ENCODE measurements at places on chromosomes 2 and 18.
A peak's percentile ranks its signal among the peaks of the same experiment; 100 is the strongest.

DNA sequence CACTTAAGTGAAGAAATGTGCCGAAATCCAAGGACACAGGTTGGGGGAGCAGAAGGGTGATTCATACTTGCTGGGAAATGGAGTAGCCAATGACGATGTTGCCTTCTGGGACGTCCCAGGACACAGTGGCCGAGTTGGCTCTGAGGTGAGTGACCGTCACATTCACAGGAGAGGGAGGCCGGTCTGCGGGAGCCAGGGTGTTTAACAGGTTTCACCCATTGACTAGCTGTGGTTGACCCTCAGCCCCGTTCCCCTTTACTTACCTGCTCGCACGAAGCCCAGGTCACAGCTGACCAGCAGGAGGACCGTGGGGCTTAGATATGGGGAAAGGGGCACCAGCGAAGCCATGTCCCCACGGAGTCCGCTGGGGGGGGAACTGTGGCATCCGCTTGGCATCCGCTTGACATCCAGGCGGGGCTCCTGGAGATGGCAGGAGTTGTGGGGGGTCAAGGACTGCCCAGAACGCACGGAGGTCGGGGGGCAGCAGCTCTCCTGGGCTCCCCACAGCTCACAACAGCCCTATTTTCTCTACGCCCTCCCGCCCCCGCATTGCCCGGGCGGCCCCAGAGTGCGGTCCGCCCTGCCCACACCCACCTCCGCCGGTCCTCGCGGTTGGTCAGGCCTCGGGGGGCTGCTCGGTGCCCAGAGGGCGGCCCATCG, 586 bp downstream of the FNDC4 start:
- peaks cover 17% of the 10 kb centered on the region for H3K4me1 ChIP-seq
- no peak for DNase-seq
- H3K36me3 ChIP-seq: no peaks in the 10 kb centered on the region
- peaks cover 50% of the 10 kb centered on the region for H3K27me3 ChIP-seq
- H3K27ac ChIP-seq: no peak overlapping the region
- H3K4me3 ChIP-seq: no peak overlapping the region

DNA sequence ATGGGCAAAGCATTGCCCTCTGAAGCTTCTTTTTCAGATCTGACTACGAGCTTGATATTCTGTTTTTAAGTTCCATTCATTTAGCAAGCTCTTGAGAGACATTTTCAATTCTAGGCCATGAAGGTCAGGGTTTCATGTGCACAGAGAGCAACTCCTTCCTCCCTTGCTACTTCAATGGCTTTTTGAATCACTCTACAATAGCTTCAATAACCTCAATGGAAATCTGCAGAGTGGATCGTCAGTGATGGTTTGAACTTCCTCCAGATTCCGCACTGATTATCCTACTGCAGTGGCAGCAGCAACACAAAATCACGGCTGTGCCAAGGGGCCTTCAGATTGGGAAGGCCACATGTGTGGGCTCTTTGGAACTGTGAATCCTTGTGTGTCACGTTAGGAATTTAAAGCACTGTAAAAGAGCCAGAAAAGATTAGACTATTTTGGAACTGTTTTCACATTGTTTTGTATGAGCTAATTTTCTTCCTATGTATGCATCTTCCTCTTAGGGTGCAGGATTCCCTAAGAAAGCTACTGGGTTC, 88.4 kb upstream of the MGAT4A start:
- no peaks in the 10 kb centered on the region for H3K27me3 ChIP-seq
- H3K4me1 ChIP-seq: peaks cover 19% of the 10 kb centered on the region
- H3K36me3 ChIP-seq: no peaks in the 10 kb centered on the region
- H3K4me3 ChIP-seq: no peak overlapping the region

GRCh38 chr18:23710068-23710527, 20.8 kb downstream of the LAMA3 start:
- no peak overlapping the region for H3K4me3 ChIP-seq
- H3K36me3 ChIP-seq: no peaks in the 10 kb centered on the region
- no peaks in the 10 kb centered on the region for H3K27me3 ChIP-seq
- peaks cover 13% of the 10 kb centered on the region for H3K4me1 ChIP-seq
- H3K27ac ChIP-seq: no peak overlapping the region
- no peak for DNase-seq

- no peaks in the 10 kb centered on the region for H3K4me1 ChIP-seq
- H3K27ac ChIP-seq: no peak overlapping the region
- no peak overlapping the region for H3K4me3 ChIP-seq
- H3K27me3 ChIP-seq: no peaks in the 10 kb centered on the region
- no peaks in the 10 kb centered on the region for H3K36me3 ChIP-seq
These were observed 249.3 kb upstream of the MYT1L start for GRCh38 chr2:2580341-2580740.

- DNase-seq: no peak
- no peaks in the 10 kb centered on the region for H3K27me3 ChIP-seq
- H3K36me3 ChIP-seq: no peaks in the 10 kb centered on the region
These were observed 346.7 kb upstream of the LRATD1 start for GRCh38 chr2:14285812-14286211.

- no peak for DNase-seq
- no peaks in the 10 kb centered on the region for H3K27me3 ChIP-seq
- H3K27ac ChIP-seq: no peak overlapping the region
- H3K4me1 ChIP-seq: peaks cover 22% of the 10 kb centered on the region
- no peak overlapping the region for H3K4me3 ChIP-seq
- H3K36me3 ChIP-seq: peaks cover 20% of the 10 kb centered on the region
These were observed 1.2 kb downstream of the ANKRD23 start for GRCh38 chr2:96842600-96842999.

GRCh38 chr2:179849719-179850118, 11.7 kb downstream of the ZNF385B start:
- no peak overlapping the region for H3K4me3 ChIP-seq
- H3K27me3 ChIP-seq: peaks cover 6% of the 10 kb centered on the region
- H3K4me1 ChIP-seq: no peaks in the 10 kb centered on the region
- H3K27ac ChIP-seq: no peak overlapping the region

GRCh38 chr2:240922982-240923537, 16.9 kb downstream of the CROCC2 start:
- no peaks in the 10 kb centered on the region for H3K36me3 ChIP-seq
- DNase-seq: no peak
- no peaks in the 10 kb centered on the region for H3K4me1 ChIP-seq
- no peaks in the 10 kb centered on the region for H3K27me3 ChIP-seq
- no peak overlapping the region for H3K4me3 ChIP-seq

- H3K27me3 ChIP-seq: no peaks in the 10 kb centered on the region
- DNase-seq: no peak
These were observed 886.2 kb upstream of the NRXN1 start for GRCh38 chr2:51918113-51918512.

GRCh38 chr2:95274291-95275150, at the start of gene PROM2:
TSS of gene PROM2 (plus strand) at chr2:95274449. CDS start at chr2:95274586, 137 bp downstream.
- no peak within 1 kb of the TSS for H3K4me3 ChIP-seq
- H3K4me1 ChIP-seq: no peaks in the 10 kb centered on the region
- no peak for DNase-seq
- H3K27ac ChIP-seq: no peak within 1 kb of the TSS
- no peaks in the 10 kb centered on the region for H3K27me3 ChIP-seq

DNA sequence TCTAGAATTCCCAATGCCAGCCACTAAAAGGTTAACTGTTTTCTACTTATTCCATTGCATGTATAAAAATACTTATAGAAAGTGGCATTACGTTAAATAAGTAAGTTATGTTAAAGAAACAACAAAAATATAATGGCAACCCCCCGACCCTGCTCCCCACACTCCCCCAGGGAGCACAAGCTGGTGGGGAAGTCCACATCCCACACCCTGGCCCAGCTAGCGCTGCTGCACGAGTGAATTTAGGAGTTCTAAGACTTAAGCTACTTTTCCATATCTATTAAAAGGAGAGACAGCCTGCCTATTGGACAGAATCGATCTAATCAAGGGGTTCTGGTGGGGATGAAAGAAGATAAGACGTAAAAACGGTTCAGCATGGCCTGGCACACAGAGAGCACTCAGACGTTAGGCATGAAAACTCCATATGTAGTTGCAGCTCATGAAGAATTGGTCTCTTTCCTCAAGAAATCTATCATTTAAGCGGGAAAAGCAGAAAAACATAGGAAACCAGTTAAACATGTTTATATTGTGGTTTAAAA, 16.6 kb downstream of the HJURP start:
- no peak overlapping the region for H3K27ac ChIP-seq
- DNase-seq: peak; percentile 24
- no peaks in the 10 kb centered on the region for H3K27me3 ChIP-seq
- peaks cover 3% of the 10 kb centered on the region for H3K4me1 ChIP-seq

- no peaks in the 10 kb centered on the region for H3K36me3 ChIP-seq
- no peak overlapping the region for H3K4me3 ChIP-seq
- DNase-seq: no peak
- H3K4me1 ChIP-seq: no peaks in the 10 kb centered on the region
- no peak overlapping the region for H3K27ac ChIP-seq
These were observed 333.1 kb upstream of the HNRNPA3 start for GRCh38 chr2:176879426-176879995.

GRCh38 chr2:17747684-17748452, 5.7 kb downstream of the SMC6 start:
- no peak overlapping the region for H3K27ac ChIP-seq
- peaks cover 12% of the 10 kb centered on the region for H3K36me3 ChIP-seq
- H3K4me1 ChIP-seq: peaks cover 2% of the 10 kb centered on the region

DNA sequence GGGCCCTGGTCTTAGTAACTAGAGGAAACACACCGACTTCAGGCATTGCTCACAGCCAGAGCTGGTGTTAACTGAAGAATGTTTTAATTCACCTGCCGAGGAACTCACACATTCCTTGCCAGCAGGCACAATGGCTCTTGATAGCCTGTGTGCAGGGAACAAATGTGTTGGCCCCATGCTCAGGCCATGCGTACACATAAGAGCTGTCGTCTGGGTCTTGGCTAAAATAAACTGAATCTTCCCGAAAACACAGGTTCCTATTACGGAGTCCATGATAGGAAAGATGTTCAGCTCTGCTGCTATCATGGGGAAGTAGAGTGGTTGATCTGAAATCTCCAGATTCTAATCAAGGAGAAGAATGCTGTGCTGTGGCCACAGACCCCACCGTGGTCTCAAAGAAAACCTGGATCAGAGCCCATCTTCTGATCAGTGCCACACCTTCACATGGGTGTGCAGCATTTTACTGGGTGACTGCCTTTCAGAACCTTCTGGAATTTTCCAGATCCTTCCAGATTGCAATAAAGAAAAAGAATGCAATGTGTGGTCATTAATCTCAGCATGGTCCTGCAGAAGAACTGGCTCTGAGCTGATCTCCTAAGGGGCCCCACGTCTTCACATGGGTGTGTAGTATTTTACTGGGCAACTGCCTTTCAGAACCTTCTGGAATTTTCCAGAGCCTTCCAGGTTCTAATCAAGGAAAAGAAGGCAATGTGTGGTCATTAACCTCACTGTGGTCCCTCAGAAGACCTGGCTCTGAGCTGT, 17.2 kb downstream of the MBP start:
- no peak for DNase-seq
- H3K4me1 ChIP-seq: peaks cover 83% of the 10 kb centered on the region
- H3K4me3 ChIP-seq: no peak overlapping the region
- peak overlapping the region; percentile 69 for H3K27ac ChIP-seq

GRCh38 chr2:234686088-234686890, 189.4 kb upstream of the ARL4C start:
- no peaks in the 10 kb centered on the region for H3K4me1 ChIP-seq
- H3K27ac ChIP-seq: no peak overlapping the region
- no peaks in the 10 kb centered on the region for H3K36me3 ChIP-seq

- no peaks in the 10 kb centered on the region for H3K36me3 ChIP-seq
- peaks cover 6% of the 10 kb centered on the region for H3K27me3 ChIP-seq
- no peak overlapping the region for H3K27ac ChIP-seq
- DNase-seq: no peak
- no peak overlapping the region for H3K4me3 ChIP-seq
These were observed 33.9 kb downstream of the PAX3 start for GRCh38 chr2:222264791-222265320.

- no peak overlapping the region for H3K27ac ChIP-seq
- H3K27me3 ChIP-seq: peaks cover 21% of the 10 kb centered on the region
- DNase-seq: no peak
- no peaks in the 10 kb centered on the region for H3K4me1 ChIP-seq
- no peaks in the 10 kb centered on the region for H3K36me3 ChIP-seq
These were observed 160.1 kb downstream of the GFPT1 start for GRCh38 chr2:69226903-69227302.

GRCh38 chr18:26479681-26480079, 68.7 kb downstream of the KCTD1 start:
- no peaks in the 10 kb centered on the region for H3K36me3 ChIP-seq
- H3K4me3 ChIP-seq: no peak overlapping the region
- DNase-seq: no peak
- H3K4me1 ChIP-seq: no peaks in the 10 kb centered on the region

GRCh38 chr18:50410894-50411293, 36.0 kb downstream of the SKA1 start:
- no peaks in the 10 kb centered on the region for H3K36me3 ChIP-seq
- no peaks in the 10 kb centered on the region for H3K4me1 ChIP-seq
- DNase-seq: no peak

DNA sequence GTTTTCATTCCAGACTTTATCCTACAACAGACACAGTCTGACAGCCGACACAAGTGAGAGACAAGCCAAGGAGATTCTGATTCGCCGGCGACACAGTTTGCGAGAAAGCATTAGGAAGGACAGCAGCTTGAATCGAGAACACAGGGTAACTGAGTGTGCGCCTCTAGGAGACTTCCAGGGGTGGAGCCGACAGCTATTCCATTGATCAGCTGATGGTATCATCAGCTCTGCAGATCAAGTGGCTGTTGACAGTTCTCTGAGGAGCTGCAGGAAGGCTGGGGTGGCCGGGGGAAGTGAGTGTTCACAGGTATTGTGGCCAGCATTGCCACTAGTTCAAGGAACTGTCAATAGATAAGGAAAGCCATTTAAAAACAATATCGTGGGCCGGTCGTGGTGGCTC, 57.3 kb upstream of the TMEM182 start:
- no peaks in the 10 kb centered on the region for H3K36me3 ChIP-seq
- no peaks in the 10 kb centered on the region for H3K4me1 ChIP-seq
- no peak overlapping the region for H3K4me3 ChIP-seq
- no peaks in the 10 kb centered on the region for H3K27me3 ChIP-seq
- H3K27ac ChIP-seq: no peak overlapping the region
- DNase-seq: no peak

- no peak for DNase-seq
- no peaks in the 10 kb centered on the region for H3K27me3 ChIP-seq
- H3K4me1 ChIP-seq: peaks cover 4% of the 10 kb centered on the region
- H3K27ac ChIP-seq: no peak overlapping the region
- H3K4me3 ChIP-seq: no peak overlapping the region
These were observed 82.5 kb downstream of the CERS6 start for GRCh38 chr2:168538534-168538933.

- no peaks in the 10 kb centered on the region for H3K36me3 ChIP-seq
- DNase-seq: no peak
- no peaks in the 10 kb centered on the region for H3K27me3 ChIP-seq
- peaks cover 71% of the 10 kb centered on the region for H3K4me1 ChIP-seq
- H3K4me3 ChIP-seq: no peak overlapping the region
- no peak overlapping the region for H3K27ac ChIP-seq
These were observed 76.4 kb downstream of the HDAC4 start for GRCh38 chr2:239324456-239324855.

DNA sequence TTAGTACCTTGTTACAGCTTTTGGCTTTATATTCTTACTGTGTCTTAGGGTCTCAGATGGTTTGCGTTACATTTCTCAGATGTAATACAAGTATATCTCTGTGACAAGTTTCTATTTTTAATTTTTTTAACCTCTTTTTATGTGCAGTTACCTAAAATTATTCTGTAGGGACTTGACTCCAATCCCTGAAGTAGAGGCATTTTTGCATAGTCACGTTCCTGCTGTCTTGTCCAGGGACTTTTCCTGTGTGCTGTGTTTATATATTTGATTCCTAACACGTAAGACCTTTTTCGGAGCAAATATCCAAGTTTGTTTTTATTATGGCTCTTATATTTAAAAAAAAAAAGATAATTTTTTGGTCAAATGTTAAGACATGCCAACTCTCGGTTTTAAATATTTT, 71.2 kb upstream of the CHMP1B start:
- no peaks in the 10 kb centered on the region for H3K27me3 ChIP-seq
- no peak overlapping the region for H3K4me3 ChIP-seq
- DNase-seq: no peak
- H3K4me1 ChIP-seq: no peaks in the 10 kb centered on the region
- no peak overlapping the region for H3K27ac ChIP-seq

Data from CD4-positive, alpha-beta T cell (primary cell).